ENCODE measurements at places on chromosomes 6 and 20.

DNA sequence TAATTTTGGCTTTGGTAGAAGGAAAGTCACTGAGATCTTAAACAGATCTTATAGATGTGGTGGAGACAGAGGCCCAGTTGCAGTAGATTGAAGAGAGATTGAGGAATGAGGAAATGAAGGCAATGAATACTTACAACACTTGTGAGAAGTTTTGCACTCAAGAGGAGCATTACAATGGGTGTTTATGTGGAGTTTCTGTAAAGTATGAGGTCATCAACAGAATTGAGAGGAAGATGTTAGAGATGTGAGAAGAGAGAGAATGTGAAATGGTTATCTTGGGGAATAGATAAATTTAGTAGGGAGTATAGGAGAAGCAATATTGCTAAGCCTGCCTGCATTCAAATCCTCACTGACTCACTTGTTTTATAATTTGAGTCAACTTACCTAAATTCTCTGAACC lies 83.4 kb downstream of the GFRAL start:
- DNase-seq, result no peak

- DNase-seq, result peak; percentile 29
Measured at GRCh38 chr20:3794701-3795420, 1.2 kb upstream of the CDC25B start.

DNA sequence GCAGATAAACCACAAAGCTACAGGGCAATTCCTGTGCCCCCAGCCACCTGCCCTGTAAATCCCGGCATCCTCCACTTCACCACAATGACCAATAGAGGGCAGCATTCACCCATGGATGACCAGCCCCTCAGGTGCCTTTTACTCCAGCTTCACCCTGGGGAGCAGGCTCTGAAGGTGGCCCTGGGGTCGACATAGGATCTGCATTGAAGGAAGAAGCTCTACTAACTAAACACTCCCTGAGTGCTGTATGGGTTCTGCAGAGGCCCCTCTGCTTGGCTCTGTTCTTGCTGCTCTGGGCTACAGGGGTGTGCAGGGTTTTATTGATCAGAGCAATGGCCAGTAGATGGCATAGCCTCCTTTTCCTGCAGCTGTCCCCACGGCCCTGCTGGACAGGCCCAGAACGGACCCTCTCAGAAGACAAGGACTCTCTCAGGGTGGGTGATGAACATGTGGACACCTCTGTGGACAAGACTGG lies 20.3 kb downstream of the CST4 start:
- peak; percentile 80 for DNase-seq

- peak; percentile 13 for DNase-seq
Measured at GRCh38 chr6:35754452-35755277, 17.8 kb downstream of the ARMC12 start.

GRCh38 chr20:34522969-34523871 lies 7.0 kb downstream of the DYNLRB1 start:
- peak; percentile 87 for DNase-seq

GRCh38 chr6:45898941-45899682 lies 116.5 kb downstream of the CLIC5 start:
- peak; percentile 14 for DNase-seq

DNA sequence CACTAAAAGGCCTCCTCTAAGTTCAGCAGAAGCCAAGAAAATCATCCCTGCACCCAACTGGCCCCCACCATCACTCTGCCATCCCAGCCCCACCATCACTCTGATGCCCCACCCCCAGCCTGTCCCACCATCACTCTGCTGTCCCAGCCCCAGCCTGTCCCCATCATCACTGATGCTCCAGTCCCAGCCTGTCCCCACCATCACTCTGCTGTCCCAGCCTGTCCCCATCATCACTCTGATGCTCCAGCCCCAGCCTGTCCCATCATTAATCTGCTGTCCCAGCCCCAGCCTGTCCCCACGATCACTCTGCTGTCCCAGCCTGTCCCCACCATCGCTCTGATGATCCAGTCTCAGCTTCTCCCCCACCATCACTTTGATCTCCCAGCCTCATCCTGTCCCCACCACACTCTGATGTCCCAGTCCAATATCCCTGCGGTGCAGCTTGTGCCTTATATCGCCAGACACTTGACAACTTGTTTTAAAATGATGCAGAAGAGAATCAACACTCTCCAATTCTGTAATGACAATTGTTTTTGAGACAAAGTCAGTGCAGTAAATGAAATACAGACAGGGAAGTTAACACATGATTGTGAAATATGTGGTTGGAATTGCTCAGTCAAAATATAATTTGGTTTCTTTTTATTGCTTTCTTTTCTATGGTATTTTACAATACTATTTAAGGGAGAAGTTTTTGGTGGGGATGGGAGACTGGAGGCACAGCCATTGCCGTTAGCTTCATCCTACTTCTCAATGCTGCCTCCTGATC lies 100.8 kb downstream of the TNFAIP3 start:
- DNase-seq, result no peak

GRCh38 chr6:27667657-27668441 lies 194.9 kb upstream of the ZNF184 start:
- no peak for DNase-seq

GRCh38 chr6:6559994-6560570 lies 28.4 kb upstream of the LY86 start:
- no peak for DNase-seq

- DNase-seq, result no peak
Measured at GRCh38 chr20:1563598-1563997, 6.1 kb upstream of the SIRPD start.

DNA sequence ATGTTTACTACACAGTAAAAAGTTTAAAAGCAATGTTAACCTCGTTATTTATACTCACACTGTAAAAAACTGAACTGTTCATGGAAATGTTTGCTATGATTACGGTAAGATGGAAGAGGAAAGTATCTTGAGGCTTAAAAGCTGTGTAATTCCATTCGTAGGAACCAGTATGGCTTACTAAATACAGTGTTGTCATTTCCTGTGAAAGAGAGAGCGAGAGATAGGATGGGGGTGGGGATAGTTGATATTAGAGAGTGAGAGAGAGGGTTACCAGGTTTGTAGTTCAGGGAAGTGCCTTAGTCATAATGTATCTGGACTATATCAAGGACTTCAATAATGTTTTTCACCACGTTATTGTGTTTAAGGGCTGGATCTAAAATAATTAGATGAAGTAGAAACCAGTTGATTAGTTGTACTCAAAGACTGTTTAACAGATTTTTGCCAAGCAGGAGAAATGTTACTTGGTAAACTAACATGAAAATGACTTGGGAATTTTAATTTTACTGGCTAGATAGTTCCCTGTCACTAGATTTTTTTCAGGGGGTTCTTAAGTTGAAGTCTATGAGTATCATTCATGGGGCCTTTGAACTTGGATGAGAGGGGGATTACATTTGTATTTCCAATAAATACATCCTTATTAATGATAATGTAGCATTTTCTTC lies 30.4 kb downstream of the AFDN start:
- DNase-seq, result no peak

DNA sequence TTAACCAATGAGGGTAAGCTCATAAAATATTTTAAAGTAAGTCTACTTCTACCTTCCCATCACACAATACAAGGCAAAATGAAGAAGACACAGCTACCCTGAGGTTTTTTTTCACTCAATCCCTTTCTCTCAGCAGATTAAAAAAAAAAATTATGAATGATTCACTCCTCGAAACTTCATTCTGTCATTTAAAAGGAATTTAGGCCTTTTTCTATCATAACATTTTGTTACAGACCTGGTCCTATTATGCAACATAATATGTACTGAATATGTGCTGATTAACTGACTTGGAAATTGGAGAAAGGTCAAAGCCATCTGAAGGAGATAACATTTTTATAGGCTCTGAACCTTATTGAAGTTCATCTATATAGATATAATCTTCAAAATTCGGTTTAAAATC lies 45.5 kb downstream of the PRL start:
- DNase-seq, result no peak

DNA sequence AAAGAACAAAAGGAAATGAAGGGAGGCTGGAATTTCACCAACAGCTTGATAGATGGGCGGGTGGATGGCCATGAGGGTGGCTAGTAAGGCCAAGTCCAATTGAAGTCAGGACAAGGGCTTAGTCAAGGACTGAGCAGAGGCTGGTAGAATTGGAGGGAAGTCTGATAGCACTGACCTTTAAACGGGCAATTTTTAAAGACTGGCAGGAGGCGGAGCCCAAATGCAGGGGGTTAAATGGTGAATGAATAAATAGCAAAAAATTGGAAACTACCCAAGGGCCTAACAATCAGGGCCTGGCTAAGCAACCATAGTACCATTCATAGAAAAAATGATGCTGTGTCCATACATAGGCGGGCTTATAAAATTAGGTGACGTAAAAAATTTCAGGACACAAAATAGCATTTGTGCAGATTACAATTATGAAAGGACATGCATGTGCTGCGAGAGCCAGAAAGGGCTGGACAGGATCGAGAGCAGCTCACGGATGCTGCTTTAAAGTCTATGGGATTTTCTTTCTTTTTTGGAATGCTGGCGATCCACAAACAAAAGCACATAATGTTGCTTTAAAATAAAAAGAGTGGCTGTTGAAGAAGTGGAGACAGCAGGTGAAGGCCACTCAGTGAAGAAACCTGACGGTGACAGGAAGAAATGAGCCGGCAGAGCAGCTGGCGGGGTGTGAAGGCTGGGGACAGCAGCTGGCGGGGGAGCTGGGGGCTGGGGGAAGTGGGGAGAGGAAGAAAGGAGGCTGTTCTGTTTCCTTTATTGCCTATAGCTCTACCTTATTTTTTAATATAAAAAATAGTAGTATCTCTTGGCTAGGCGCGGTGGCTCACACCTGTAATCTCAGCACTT lies 42.8 kb upstream of the TAF8 start:
- DNase-seq, result no peak

- DNase-seq, result no peak
Measured at GRCh38 chr20:11376420-11376819, 541.3 kb upstream of the BTBD3 start.

GRCh38 chr20:31815408-31816188 lies 3.6 kb upstream of the MYLK2 start:
- peak; percentile 79 for DNase-seq

- peak; percentile 47 for DNase-seq
Measured at GRCh38 chr6:36599791-36600209, 5.6 kb downstream of the SRSF3 start.

- DNase-seq, result peak; percentile 63
Measured at GRCh38 chr20:51695574-51696303, 72.5 kb downstream of the ATP9A start.

- DNase-seq, result no peak
Measured at GRCh38 chr20:44720997-44721784, 6.0 kb downstream of the CCN5 start.

- DNase-seq, result no peak
Measured at GRCh38 chr6:124438546-124439065, 523.6 kb upstream of the RNF217 start.

DNA sequence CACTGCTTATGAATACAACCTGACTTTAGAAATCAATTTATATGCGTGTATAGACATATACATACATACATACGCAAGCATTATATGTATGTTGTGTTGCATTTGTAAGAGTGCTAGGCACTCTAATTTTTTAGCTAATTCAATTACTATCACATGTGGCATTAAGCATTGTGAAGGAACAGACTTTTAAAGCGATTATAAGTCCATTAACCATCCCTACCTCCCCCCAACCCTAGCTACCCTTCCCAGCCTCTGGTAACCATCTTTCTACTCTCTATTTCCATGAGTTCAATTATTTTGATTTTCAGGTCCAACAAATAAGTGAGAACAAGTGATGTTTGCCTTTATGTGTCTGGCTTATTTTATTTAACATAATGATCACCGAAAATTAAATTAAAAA lies 453.8 kb downstream of the DOK5 start:
- DNase-seq, result no peak

DNA sequence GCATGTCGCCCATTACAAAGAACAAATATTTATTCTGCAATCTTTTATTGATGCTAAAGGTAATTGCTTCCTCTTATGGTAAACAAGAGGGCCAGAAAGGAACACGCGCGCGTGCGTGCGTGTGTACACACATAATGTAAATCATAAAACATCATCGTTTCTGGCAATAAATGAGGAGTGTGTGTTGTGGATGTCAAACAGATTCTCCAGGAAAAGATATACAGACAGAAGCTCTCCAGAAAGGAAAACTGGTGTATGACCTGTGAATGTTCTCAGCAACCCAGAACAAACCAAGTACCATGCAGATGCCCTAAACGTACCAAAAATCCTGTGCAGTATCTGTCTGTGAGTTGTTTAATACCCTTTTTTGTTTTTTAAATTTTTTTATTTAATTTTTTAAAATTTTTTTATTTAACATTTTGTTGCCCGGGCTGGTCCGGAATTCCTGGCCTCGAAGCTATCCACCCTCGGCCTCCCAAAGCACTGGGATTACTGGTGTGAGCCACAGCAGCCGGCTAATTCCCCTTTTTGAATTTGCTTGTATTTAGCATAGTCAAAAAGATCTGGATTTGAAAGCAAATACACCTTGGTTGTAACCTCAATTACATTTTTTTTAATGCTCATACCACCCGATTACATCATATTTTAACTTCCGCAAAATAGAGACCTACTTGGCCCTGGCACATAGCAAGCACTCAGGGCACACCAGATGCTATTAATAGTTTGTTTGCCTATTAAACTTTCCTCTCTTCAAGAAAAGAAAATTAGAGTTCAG lies 909 bp upstream of the NUDT3 start:
- no peak for DNase-seq

DNA sequence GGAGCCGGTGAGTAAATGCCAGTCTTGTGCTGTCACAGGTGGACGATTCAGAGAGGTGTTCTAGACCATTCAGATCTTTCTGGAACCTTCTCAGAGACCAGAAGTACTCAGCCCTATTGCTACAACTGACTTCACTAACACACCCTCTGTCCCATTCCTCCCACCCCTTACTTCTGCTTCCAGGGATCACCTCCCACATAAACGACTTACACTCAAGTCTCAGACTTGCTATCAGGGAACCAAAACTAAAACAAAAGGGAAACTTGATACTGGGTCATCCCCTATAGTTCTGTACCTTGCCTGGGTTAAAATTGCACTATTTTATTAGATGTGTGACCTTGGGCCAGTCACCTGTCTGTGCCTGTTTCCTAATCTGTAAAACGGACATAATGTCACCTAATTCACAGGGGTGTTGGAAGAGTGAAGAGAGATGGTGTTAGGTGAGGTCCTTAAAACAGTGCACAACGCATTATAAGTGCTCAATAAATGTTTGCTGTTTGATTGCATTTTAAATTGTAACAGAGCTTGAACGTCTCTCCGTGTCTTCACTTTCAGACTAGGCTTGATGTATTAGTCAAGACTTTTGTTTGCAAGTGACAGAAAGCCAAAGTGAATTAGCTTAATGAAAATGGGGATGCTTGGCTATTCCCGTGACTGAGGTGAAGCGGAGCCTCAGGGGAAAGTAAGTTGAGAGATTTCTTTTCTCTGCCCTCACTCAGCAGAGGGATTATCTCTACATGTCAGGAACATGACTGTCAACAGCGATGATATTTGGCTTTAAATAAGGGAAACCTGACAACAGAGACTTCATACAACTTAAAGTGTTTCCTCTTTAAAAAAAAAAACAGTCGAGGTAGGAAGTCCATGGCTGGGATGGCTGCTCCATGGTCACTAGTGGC lies 3.0 kb upstream of the SRXN1 start:
- no peak for DNase-seq

GRCh38 chr20:51280047-51280446 lies 257.1 kb upstream of the KCNG1 start:
- DNase-seq, result no peak

Data from H7 (cell line).